ENCODE measurements at places on chromosomes 1 and 21.

GRCh38 chr1:202254454-202255252 lies 61.1 kb downstream of the LGR6 start:
- no peak for DNase-seq

DNA sequence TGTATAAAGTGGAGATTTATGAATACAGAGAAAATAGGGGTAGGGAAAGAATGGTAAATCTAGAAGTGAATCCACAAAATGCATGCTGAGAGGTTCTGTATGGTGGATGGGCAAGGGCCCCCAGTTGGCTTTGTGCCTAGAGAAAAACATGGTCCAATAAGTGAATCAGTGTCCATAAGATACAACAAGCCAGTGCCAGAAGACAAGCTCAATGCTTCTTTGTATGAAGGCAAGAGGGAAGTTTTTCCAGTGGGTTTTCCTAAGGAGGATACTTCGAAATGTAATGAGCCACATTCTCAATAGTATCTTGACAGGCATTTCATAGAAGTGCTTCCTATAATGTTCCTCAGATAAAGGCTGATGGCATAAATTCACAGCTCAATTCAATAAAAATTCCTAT lies 169.4 kb upstream of the HMCN1 start:
- DNase-seq, result no peak

DNA sequence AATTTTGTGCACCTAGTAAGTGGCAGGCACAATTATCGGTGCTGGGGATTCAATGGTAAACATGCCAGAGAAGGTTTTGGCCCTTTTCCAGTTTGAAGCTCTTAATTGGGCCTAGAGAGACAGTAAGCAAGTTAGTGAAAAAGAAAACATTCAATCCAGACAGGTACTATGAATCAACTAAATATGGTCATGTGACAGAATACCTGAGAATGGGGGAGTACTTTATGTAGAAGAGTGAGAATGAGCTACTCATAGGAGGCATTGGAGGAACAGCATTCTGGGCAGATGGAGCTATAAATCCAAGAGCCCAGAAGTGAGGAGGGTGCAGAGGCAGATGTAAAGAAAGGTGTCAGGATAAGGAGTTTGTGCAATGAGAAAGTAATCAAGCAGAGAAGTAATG lies 1017.9 kb downstream of the ADGRL2 start:
- DNase-seq, result no peak

- no peak for DNase-seq
These were observed 20.8 kb downstream of the TNNT2 start for GRCh38 chr1:201356701-201357100.

GRCh38 chr1:232627645-232628334 lies 2.1 kb downstream of the SIPA1L2 start:
- no peak for DNase-seq

DNA sequence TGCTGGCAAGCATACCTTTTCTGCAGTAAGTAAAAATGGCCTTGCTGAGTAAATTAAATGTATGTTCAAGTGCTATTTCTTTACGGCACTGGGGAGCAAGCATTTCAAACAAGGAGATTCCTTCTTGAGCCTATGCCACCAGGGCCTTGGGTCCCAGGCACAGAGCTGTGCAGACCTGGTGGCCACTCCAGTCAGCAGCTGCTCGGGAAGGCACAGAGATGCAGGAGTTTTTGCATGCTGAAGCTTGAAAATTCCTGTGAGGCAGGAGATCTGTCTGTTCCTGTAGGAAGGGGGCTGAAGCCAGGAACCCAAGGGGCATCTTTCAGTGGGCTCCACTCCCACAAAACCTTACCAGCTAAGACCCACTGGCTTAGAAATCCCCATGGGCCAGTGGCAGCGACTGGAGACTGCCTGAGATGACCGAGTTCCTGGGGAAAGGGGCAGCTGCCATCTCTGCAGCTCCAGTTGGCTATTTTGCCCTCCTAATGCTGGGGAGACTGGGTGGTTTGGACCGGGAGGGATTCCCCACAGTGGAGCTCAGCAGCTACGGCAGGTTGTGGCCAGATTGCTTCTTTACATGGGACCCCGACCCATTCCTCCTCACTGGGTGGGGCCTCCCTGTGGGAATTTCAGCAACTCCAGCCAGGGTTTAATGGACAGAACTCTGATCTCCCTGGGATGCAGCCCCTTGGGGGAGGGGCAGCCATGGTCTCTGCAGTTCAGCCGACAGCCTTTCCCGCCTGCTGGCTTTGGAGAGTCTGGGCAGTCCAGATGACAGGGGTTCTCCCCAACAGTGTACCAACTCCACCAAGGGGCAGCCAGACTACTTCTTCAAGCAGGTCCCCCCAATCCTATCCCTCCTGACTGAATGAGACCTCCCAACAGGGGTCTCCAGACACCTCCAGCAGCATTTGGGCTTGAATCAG lies 8.4 kb upstream of the PGBD2 start:
- DNase-seq, result no peak

DNA sequence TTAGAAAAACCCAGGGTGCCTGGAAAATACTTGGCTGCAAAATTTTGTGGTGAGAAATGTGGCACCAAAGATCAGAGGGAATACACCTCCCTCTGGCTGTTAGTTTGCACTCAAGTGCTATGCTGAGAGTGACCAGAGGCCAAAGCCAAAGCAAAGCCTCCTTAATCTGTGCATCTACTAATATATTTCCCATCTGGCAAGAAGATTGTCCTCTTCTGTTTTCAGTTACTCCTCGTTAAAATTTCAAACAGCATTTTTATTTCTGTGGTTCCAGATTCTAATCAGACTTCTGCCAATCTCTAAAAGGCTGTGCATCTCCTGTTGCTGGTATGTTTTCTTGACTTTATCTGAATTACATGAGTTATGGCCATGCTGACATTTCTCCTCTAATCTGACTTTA lies 327.4 kb downstream of the TBX15 start:
- no peak for DNase-seq

- DNase-seq, result no peak
These were observed 115.8 kb downstream of the RPS6KC1 start for GRCh38 chr1:213166852-213167251.

DNA sequence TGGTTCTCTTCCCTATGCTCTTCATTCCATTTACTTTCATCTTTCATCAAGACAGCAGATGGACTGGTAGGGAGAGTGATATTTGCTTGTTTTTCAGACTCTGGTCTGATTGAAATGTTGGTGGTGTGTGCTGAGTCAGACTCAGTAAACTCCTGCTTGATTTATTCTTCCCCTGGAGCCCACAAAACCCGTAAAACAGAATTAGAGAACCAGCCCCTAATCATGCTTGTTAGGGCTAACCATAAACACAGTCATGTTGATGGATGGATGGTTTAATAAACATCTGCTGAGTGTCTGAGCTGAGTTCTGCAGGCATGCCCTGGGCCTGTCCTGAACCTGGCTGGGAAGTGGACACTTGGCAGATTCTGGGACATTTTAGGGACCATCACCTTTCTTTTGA lies 24.8 kb downstream of the NOS1AP start:
- DNase-seq, result no peak

GRCh38 chr21:36203603-36203889 lies 46.9 kb downstream of the DOP1B start:
- peak; percentile 47 for DNase-seq

GRCh38 chr1:111334169-111334568 lies 43.5 kb downstream of the CHIA start:
- DNase-seq, result peak; percentile 21

DNA sequence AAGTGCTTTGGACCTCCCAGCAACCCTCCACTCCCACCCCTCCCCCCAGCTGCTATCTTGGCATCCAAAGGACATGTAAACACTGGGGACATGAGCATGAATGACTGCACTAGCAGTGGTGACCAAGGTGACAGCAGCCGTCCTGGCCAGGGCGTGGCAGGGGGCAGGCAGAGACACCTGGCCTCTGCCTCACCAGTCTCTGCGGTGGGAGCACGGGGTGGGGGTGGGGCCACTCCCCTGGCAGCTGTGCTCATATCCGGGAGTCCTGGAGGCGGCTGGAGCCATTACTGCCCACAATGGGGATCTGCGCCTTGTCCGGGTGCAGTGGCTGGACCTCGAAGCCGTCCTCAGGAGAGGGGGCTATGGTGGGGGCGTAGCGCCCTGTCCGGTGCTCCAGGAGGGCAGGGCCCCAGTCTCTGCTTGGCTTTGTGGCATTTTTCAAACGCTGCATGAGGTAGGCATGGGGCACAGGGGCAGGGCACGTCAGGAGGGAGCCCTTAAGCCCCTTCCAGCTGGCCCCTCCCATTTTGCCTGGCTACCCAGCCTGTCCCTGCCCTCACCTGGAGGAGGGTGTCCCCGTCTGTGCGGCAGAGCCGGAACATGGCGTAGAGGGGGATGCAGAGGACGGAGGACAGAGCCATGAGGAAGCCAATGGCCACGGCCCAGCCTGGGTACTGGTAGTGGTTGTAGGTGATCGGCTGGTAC lies 6.0 kb downstream of the CCDC24 start:
- DNase-seq, result no peak

- no peak for DNase-seq
These were observed 35.3 kb downstream of the RGS8 start for GRCh38 chr1:182649041-182649440.

DNA sequence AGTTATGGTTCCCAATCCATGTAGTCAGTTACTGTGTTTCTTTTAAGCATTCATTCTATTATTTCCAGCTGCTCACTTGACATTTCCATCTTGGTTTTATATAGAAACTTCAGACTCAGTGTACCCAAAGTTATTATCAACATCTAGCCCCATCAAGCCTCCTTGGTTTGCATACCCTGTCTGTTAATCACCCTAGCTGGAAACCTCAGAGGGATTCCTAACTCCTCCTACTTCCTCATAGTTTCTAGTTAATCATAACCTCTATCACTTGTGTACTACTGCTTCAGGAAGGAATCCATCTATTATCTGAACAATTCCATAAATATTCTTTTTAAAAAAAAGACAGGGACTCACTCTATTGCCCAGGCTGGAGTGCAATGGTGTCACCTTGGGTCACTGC lies 293.3 kb downstream of the SDCCAG8 start:
- no peak for DNase-seq

DNA sequence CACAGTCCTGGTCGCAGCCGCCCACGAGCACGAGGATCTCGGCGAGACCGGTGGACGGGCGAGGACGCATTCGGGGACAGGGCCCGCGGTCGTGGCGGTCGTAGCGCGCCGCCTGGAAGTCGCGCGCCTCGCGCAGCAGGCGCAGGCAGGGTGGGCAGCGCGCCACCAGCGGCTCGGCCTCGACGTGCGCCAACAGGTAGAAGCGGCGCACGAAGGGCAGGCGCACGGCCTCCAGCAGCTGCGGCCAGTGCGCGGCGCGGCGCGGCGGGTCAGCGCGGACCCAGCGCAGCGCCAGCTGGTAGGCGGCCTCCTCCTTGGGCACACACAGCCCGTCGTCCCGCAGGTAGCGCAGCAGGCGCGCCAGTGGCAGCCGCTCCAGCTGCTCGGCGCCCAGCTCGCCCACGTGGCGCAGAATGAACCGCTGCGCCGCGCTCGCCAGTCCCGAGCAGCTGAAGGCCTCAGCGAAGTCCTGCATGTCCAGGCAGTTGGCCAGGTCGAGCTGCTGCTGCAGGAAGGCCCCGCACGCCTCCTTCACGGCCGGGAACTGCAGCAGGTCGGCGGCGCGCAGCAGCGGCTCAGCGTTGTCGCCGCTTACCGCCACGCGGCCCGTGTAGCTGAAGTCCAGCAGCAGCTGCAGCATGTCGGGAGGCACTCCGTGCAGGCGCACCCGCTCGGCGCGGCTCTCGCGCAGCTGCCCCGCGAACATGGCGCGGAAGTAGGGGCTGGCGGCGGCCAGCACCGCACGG lies 573 bp downstream of the KLHL21 start:
- DNase-seq, result no peak

- DNase-seq, result no peak
These were observed 27.5 kb downstream of the COA7 start for GRCh38 chr1:52670604-52671003.

- DNase-seq, result no peak
These were observed 195.0 kb upstream of the RGS18 start for GRCh38 chr1:191963286-191963685.

DNA sequence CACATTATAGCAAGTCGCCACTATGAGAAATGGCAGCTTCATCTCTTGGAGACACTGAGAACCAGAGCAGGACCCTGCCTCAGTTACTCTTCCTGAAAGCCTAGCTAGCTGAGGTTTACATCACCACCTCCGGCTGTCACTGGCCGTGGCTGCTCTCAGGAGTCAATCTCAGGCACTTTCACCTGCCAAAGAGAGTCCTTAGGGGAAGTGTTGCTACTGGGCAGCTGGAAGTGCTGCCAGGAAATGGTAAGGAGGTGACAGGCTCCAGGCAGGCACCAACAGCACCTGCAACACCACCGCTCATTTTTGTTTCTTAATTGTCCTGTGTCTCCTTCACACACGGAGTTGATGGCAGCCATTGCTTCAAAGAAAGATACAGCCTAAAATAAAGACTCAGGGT lies 92.5 kb downstream of the DSCAM start:
- no peak for DNase-seq

DNA sequence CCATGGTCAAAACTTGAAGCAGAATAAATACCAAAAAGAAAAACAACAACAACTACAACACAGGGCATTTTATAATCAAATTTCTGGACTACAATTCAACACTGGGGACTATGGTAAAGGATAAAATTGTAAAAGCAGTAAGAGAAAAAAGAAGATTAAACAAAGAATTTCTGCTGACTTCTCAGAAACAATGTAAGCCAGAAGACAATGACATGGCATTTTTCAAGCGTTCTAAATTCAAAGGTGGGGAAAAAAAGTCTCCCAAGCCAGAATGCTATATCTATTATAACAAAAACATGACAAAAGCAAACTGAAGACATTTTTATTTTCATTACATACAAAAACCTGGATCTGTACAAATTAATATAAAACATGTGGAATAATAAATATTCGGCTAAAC lies 433.1 kb downstream of the NPHP4 start:
- DNase-seq, result no peak

GRCh38 chr1:42318601-42319000 lies 16.4 kb downstream of the FOXJ3 start:
- DNase-seq, result no peak

DNA sequence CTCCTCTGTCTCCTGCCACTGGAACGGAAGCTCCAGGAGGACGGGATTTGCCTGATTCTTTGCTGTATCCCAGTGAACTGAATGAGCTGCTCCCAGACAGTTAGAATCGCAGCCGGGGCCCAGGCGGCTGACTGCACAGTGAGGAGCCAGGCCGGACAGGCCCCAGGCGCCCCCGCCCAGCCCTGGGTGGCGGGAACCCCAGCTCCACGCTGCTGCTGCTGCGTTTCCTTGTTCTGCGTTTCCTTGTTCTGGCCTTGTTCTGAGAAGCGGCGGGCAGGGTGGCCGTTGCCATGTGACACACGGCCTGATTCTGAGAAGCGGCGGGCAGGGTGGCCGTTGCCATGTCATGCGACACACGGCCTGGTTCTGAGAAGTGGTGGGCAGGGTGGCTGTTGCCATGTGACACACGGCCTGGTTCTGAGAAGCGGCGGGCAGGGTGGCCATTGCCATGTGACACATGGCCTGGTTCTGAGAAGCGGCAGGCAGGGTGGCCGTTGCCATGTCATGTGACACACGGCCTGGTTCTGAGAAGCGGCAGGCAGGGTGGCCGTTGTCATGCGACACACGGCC lies 56.2 kb downstream of the SLC37A1 start:
- DNase-seq, result no peak

DNA sequence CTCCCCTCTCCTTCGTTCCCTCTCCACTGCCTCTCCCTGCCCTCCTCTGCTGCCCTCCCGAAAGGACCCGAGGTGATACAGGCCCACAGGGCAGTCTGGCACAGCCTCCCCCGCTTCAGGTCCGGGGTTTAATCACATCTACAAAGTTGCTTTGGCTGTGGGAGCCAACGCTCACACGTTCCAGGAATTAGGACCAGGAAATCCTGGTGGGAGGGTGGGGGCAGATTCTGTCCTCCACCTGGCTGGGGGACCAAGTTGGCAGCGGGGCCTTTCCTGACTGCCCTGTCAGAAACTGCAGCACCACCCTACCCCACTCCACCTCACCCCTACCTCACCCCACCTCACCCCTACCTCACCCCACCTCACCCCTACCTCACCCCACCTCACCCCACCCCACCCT lies 95.1 kb downstream of the WDR4 start:
- DNase-seq, result no peak
